ENCODE measurements at places on chromosomes 16 and 17. TPM values are rescaled to one million over a fixed set of nuclear protein-coding genes. Genes with fewer than 3 reads are reported as not detected.

SMIM5 gene
- total RNA-seq = under 0.01 TPM

TMEM100 gene
- total RNA-seq = 1.3 TPM

AKAP10 gene
- total RNA-seq = 20.0 TPM

SULT1A3 gene
- 3.9 TPM for total RNA-seq

CCDC154 gene
- under 0.01 TPM for total RNA-seq

KRT12 gene
- not detected for total RNA-seq

CBX2 gene
- total RNA-seq = 1.3 TPM

CDH16 gene
- not detected for total RNA-seq

ANKRD40CL gene
- not detected for total RNA-seq

SEPTIN1 gene
- total RNA-seq = not detected

CDH8 gene
- total RNA-seq = not detected
